Left cardiac atrium (tissue), 4 donors: ENCODE measurements at places on chromosomes 11 and 22. TPM values are rescaled to one million over a fixed set of nuclear protein-coding genes. Genes with fewer than 3 reads are reported as not detected.

The SCGB1A1 gene
- total RNA-seq: not detected

- no peak for DNase-seq
Observed at GRCh38 chr11:26778000-26778757, 56.3 kb upstream of the SLC5A12 start.

- DNase-seq: no peak
Observed at GRCh38 chr22:48535868-48536540, 1291.7 kb downstream of the BRD1 start.

GRCh38 chr11:70517988-70518907 lies 119.9 kb downstream of the CTTN start:
- DNase-seq: no peak

The TBC1D10A gene
- 11.9 TPM for total RNA-seq

DNA sequence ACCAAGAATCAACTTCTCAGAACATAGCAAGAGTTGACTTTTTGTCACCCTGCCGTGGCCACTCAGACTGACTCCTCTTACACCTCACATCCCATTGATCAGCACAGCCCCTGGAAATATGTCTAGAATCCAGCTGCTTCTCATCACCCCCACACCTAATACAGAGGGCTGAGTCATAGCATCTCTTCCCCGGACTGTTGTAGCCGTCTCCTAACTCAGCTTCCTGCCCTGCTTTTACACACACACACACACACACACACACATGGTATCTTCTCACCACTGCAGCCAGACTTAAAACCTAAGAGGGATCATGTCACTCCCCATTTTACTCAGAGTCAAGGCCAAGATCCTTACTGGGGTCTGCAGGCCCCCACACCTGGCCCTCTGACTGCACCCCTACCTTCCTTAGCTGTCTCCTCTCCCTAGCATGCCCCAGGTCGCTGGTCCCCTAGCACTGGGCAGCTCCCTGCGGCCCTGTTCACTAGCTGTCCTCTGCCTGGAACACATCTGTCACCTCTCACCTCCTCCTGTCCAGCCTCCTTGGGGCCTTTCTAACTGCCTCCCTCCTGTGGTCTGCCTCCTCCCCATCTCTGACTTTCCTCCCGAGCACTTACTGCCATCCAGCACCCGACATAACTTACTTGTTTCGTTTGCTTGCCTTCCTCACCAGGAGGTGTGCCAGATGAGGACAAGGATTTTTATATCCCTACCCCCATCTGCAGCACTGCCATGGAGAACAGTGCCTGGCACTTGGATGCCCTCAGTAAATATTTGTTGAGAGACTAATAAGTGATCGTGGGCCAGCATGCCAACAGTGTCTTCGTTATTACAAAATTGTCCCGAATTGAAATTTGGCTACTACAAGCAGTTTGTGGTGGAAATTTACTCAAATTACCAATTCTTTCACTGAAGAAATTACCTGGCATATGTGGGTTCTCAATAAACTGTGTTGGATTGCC lies 61.9 kb downstream of the BMAL1 start:
- no peak for DNase-seq

The OR6T1 gene
- not detected for total RNA-seq

DNA sequence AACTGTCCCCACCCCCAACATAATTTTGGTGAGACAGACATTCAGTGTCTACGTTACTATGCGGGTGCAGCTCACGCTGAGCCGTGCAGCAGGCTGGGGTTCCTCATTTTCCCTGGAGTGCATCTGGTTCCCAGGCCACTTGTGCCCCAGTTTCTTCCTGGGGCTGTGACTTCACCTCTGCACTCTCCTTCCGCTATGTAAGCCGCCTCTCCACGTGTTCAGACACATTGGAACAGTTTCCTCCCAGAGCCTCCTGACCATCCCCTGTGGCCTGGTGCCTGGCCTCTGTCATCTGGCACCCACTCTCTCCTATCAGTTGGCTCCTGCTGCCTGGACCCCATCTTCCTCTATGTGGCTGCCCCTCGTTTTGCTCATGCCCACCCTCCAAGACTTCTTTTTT lies 46.2 kb upstream of the A4GALT start:
- DNase-seq: no peak
